ENCODE measurements at places on chromosomes 1 and 21.

DNA sequence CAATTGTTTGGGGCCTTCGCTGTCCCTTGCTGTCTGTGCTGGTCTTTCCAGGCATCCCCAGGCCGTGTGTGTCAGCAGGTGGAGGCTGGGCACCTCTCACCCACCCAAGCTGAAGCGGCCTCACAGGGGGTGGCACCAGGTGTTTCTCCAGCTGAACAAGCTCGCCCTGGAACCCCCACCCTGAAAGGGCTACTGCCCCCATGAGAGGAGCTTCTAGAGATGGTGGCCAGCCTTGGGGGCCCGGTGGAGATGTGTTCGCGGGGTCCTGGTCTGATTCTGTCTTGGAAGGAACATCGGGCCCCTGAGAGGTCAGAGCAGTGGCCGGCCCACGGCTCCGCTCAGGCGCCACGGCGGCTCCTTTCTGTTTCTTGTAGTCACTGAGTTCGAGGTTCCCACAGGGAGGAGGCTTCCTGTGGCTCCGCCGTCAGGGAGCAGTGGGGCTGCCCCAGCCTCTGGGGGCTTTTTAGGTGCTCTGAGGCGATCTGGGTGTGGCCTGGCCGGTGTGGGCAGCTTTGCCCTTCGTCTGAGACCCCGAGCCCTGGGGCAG, 46.9 kb downstream of the SKI start:
- no peak for DNase-seq

GRCh38 chr1:199124351-199124750, 485.5 kb downstream of the PTPRC start:
- DNase-seq, result no peak

GRCh38 chr1:172279939-172280636, 140.4 kb upstream of the C1orf105 start:
- DNase-seq, result no peak

DNA sequence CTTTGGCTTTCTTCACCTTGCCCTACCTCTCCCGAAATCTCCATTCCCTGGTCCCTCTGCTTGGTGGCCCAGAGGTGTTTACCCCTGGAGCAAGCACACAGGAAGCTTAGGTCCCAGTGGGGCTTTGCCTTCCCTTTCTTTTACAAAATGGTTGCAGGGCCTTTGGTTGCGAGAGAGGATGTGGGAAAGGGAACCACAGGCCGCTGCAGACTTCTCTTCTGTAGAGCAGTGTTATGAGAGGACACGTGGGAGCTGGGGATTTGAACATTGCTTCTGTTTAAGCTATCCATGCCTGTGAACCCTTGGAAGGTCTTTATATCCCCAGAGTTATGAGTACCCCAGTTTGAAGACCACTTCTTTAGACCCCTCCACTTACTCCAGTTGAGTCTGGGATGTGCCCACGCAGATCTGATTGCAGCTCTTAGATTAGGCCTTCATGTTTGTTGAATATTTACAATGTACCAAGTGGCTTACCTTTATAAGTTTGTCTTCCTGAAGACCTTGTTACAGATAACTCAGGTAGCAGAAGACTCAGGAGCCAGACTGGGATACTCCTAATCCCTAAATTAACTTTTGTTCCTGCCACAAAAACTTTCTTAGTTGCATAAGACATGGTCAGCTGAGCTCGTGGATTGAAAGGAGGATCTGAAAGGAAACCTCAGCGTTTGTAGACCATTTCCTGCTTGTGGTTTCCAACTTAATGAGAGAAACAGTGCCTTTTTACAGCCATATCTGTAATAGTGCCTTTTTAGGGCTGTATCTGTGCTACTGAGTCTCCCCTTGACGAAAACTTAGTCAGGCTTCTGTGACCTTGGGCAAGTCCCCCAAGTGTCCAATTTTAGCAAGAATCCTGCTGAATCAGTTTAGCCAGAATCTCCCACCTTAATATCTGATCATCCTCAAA, 21.9 kb upstream of the IVNS1ABP start:
- DNase-seq, result no peak

GRCh38 chr1:76070538-76070937, 4.0 kb upstream of the ST6GALNAC3 start:
- DNase-seq, result no peak
